ENCODE measurements at places on chromosomes 3 and 15.
A peak's percentile ranks its signal among the peaks of the same experiment; 100 is the strongest.

DNA sequence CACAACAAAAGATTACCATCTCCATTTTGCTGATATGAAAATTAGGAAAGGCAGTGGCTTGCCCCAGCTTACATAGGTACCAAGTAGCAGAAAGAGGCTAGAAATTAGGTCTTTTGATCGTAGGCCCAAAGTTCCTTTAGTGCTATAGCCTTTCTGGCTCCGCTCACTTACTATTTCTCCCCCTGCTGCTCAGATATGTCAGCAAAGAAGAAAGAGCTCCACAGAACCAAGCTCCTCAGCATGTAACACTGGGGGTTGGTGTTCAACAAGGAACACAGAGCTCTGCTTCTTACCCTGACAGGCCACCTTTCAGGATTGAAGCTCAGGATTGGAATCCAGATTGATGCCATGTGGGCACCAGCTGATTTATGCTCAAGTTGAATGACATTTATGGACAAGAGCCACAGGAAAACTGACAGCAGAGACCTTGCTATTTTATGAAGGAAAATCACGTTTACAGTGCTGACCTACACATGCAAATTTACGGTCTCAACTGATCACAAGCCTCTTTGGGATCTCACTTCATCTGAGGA lies 6.1 kb upstream of the IL12A start:
- DNase-seq = no peak

- DNase-seq = peak; percentile 97
Observed at GRCh38 chr3:69051756-69052471, at the start of gene TMF1. Gene TMF1 (minus strand): TSS chr3:69052333. CDS start chr3:69052086, 247 bp downstream.

DNA sequence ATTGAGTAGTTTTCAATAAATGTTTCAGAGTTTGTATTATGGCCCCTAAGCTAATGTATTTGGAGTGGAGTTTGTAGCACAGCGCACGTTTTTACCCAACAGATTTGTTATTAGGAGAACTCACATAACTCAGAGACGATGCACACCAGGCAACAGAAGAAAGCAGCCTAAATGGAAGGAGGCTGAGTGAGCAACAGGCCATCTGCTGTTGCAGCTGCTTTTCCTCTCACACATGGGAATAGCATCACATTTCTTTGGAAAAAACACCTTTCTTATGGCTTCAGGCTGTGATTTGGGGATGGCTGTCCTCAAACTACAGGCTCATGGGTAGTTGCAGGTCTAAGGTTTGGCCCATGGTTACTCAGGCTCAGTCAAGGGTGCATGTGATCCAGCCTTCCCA lies 469.3 kb upstream of the MCTP2 start:
- DNase-seq = no peak

DNA sequence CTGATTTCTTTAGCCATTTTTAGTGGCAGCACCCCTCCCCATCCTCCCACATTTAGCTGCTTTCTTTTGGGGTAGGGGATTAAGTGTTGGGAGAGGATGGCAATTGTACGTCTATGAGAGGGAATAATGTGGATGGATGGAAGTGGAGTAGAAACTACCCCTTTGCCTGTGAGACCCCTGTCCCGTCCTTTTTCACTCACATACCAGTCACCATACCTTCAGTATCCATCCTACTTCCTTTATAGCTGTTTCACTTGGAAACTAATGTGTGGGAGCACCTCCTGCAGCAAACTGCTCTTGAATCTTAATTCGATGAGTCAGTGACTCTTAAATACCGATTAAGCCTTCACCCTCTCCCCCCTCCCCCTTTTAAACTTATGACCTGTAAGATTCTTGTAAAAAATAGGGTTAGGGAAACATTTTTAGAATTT lies 730 bp downstream of the SPRED1 start:
- peak; percentile 12 for DNase-seq

GRCh38 chr15:36659917-36660316 lies 80.5 kb downstream of the CDIN1 start:
- DNase-seq = no peak

DNA sequence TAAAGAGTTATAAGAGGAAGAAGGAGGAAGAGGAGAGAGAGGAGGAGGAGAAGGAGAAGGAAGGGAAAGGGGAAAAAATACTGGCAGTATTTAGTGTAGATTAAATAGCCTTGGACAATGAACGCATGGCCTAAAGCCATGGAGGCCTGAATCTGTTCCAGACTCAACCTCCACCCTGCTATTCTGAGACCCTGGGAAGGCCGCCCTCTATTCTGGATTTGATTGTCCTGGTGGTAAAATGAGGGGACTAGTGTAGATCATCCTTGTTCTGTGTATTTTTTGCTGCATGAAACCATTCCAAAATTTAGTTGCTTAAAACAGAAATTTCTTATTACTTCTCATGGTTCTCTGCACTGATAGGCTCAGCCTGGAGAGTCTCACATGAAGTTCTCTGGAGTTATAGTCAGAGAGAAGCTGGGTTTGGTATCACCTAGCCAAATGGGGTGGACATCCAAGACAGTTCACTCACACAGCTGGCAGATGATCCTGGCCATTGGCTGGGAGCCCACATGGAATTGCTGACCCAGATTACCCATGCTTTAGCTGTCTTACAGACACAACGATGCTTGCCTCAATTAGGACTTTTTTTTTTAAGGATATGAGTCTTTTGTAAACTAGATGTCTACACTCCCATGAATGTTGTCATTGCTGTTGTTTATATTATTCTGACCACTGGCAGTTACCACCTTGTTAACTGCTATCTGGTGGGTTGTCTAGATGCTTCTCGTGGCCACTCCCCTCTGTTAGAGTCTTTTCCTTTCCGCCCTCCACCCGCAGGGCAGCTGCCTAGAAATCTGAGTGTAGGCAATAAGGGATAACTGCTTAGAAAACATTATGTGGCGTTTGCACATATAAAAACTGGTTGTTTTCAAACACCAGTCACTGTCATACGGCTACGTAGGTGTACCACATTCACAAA lies 149.9 kb downstream of the SST start:
- no peak for DNase-seq

- no peak for DNase-seq
Observed at GRCh38 chr3:172189987-172190603, 150.7 kb downstream of the FNDC3B start.

- DNase-seq = no peak
Observed at GRCh38 chr15:68833700-68834331, 13.1 kb upstream of the ANP32A start.

- no peak for DNase-seq
Observed at GRCh38 chr15:69120732-69121131, 39.7 kb upstream of the GLCE start.

- DNase-seq = no peak
Observed at GRCh38 chr15:43095243-43095642, 10.6 kb downstream of the UBR1 start.

DNA sequence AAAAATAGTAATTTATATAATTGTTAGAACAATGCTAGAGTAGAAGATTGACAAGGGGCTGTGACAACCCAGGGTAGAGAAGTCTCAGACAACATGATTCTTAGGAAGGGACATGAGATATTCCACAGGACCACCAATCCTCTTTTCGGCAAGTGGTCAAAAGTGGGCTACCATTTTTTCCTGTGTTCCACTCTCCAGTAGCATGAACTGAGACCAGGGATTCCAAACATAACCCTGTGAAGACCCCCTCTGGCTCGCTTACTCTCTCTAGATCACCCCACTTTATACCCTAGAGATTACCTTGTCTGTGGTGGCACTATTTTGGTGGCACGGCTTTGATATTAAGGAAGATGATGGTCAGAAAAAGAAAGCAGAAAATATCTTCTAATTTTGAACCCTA lies 960 bp downstream of the GCSAM start:
- no peak for DNase-seq

DNA sequence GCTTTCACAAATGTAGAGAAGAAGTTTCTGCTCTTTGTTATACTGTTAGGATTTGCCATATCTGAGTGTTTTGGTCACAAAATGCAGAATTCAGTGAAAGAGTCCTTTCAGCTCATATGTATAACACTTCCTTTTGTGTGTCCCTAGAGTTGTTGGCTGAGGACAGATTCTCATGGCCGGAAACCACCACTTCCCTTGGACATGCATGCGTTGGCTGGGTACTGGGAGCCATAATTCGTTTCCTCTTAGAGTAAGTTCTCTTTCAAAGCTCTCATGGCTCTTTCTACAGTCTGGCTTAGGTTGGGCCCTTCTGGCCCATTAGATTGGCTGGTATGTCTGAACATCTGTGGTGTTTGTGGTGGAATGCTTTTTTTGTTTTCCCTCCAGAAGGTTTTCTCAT lies 298.5 kb downstream of the DIPK2A start:
- DNase-seq = no peak

- no peak for DNase-seq
Observed at GRCh38 chr3:119700269-119700919, 2.4 kb upstream of the CFAP91 start.

- no peak for DNase-seq
Observed at GRCh38 chr3:37770336-37770735, 91.3 kb upstream of the CTDSPL start.

DNA sequence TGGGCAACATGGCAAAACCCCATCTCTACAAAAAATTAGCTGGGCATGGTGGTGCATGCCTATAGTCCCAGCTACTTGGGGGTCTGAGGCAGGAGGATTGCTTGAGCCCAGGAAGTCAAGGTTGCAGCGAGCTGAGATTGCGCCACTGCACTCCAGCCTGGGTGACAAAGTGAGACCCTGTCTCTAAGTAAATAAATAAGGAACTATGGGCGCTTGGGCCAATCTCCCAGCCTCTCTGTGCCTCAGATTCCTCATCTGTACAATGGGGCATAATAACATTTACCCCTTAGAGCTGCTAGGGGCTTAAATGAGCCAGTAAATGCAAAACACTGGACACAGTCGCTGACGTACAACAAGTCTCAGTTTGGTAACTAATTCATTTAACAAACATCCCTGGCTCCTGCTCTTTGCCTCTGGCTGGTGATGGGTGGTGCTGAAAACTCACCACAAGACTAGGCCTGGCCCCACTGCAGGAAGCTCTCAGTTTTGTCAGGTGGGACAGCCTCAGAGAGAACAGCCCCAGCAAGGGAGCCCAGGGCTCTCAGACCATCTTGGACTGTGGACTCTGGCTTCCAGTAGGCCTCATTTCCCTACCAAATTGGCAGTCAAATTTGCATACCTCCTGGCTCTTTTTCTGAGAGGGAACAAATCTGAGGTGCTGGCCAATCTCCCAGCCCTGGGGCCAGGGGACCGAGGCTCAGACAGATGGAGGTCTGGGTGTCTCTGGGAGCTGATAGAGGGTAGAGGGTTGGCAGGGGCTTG lies 6.4 kb upstream of the TBC1D2B start:
- DNase-seq = no peak

DNA sequence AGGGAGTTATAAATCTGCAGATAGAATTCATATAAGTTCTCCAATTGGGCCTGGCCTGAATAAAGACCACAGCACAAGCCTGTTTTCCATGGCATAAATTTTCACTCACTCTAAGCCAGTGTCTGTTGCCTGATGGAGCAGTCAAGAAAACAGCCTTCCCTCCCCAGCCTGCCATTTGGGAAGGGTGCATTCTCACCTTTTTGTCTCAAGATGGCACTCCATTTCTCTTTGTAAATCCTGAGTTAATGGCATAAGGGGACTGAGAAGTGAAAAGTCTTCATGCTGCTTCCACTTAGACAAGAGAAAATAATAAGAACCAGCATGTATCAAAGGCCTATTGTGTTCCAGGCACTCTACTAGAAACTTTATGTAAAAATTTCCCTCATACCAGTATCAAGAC lies 115.6 kb upstream of the MANF start:
- DNase-seq = peak; percentile 20

DNA sequence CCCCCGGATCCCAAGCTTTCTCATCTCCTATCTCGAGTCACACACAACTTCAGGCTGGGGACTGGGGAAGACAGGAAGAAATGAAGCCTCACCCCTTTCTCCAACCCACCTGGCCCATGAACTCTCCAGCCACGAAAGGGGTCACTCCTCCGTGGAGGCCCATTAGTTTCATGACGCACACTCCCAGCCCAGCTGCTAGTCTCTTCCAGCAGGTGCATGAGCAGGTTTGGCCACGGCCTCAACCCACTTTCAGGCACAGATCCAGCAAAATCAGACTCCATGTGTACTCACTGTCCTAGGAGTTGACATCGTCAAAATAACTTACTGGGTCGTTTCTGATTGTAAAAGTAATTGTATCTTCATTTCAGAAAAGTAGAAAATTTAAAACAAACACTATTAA lies 76.6 kb downstream of the C3orf70 start:
- no peak for DNase-seq

DNA sequence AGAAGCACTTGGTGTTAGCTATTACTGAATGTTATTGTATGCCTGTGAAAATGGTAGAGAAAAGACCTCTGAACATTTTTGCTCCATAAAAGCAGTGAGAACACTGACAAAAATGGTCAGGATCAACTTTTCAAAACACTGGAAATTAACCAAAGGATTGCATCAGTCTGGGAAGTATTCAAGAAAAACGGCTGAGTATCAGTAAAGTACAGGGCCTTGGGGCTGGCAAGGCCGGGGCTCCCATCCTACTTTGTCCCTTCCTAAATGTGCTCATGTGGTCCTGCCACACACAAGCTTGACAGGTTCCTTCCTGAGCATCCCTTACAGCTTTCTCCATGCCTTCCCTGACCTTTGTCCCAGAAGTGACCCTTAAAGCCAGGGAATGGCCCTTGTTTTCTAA lies 84.0 kb downstream of the CFAP20DC start:
- no peak for DNase-seq

DNA sequence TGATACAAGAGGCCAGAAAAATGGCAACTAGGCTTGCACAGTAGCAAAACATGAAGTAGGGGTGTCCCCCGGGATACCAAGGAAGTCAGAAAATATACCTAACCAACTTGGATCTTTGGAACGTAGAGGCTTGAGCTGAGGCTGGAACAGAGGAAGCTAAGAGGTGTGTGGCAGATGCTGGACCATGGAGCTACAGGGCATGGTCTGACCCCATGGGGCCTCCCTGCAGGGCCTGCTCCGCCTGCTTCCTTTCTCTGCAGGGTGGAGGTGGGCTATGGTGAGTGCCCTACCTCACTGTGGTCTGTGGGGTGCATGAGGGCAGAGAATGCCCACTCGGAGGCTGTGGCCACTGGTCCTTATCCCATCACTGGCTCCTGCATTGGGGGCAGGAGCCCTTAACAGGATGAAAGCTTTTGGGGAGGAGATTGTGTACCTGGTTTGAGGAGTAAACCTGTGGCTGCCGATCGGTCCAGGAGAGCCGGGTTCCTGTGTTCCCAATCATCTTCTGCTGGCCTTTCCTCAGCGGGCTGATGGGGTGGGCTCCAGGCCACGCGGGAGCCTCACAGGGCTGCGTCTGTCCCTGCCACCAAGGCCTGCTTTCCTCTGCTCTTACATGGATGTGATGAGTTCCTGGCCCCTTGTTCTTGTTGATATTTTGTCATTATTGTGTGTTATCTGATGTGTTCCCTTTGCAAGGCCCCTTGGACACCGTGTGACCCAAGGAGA lies 96.8 kb downstream of the OCA2 start:
- DNase-seq = no peak

- DNase-seq = no peak
Observed at GRCh38 chr3:121994551-121994950, 27.5 kb downstream of the ILDR1 start.

GRCh38 chr3:122800706-122801237 lies 5.9 kb downstream of the SLC49A4 start:
- DNase-seq = no peak

GRCh38 chr3:188722963-188723362 lies 448.8 kb upstream of the TPRG1 start:
- no peak for DNase-seq

Measured in WERI-Rb-1 (cell line).